Renal cortex interstitium (tissue), 15 donors: ENCODE measurements at places on chromosomes 2 and 18. TPM values are rescaled to one million over a fixed set of nuclear protein-coding genes. Genes with fewer than 3 reads are reported as not detected.

GRCh38 chr2:98460573-98461497 lies 16.2 kb downstream of the INPP4A start:
- no peak for DNase-seq

GRCh38 chr2:147031897-147032296 lies 812.9 kb upstream of the ACVR2A start:
- DNase-seq: no peak

Gene GPR55
- 0.22 TPM for polyA plus RNA-seq

- DNase-seq: no peak
These were observed 78.8 kb upstream of the PELI1 start for GRCh38 chr2:64223055-64223454.

Gene SERPINB11
- not detected for polyA plus RNA-seq

Gene RGPD3
- polyA plus RNA-seq: 0.25 TPM

- no peak for DNase-seq
These were observed 8.8 kb downstream of the EVX2 start for GRCh38 chr2:176074919-176075425.

Gene SCN9A
- 1.8 TPM for polyA plus RNA-seq

- DNase-seq: no peak
These were observed 368.0 kb upstream of the FAM98A start for GRCh38 chr2:33967103-33967502.

Gene ERBB4
- polyA plus RNA-seq: 56.6 TPM

- no peak for DNase-seq
These were observed 3.5 kb upstream of the LBX2 start for GRCh38 chr2:74502720-74503505.

DNA sequence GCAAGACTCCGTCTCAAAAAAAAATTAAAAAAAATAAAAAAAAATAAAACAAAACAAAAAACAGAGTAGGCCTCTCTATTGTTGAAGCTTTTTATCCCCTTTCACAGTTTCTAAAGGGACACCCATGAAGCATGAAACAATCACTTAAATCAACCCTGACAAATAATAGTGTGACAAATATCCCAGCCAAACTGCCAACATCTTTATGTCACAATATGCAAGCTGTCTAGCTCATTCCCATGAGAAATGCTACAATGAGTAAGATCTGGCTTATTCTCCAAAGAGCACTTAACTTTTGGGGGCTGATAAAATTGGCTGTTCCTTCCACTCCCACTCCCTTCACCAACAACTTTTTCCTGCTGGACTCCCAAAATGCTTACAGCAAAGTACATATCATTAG lies 21.7 kb upstream of the ABCA12 start:
- no peak for DNase-seq

Gene AAK1
- polyA plus RNA-seq: 20.7 TPM

Gene FAM237A
- polyA plus RNA-seq: not detected

- DNase-seq: no peak
These were observed 148.1 kb downstream of the EML6 start for GRCh38 chr2:54871457-54872107.

DNA sequence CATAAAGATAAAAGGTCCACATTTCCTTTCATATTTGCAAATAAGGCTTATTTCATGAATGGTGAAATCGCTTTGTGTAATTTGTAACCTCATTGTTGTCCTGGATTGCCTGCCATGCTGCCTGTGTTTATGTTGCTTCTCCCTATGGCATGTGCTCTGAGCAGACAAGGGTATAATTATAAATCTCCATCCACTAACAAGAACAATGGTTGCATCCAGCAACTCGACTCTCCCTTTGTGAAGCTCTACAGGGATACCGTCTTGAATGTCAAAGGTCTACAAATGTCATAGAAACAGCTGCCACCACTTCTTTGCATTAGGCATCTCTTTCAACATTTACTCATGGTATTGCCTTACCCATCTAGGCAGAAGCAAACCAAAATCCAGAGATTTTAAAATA lies 209.6 kb downstream of the SLC8A1 start:
- no peak for DNase-seq

Gene MMADHC
- 140 TPM for polyA plus RNA-seq
